ENCODE measurements at places on chromosomes 7 and 10.

DNA sequence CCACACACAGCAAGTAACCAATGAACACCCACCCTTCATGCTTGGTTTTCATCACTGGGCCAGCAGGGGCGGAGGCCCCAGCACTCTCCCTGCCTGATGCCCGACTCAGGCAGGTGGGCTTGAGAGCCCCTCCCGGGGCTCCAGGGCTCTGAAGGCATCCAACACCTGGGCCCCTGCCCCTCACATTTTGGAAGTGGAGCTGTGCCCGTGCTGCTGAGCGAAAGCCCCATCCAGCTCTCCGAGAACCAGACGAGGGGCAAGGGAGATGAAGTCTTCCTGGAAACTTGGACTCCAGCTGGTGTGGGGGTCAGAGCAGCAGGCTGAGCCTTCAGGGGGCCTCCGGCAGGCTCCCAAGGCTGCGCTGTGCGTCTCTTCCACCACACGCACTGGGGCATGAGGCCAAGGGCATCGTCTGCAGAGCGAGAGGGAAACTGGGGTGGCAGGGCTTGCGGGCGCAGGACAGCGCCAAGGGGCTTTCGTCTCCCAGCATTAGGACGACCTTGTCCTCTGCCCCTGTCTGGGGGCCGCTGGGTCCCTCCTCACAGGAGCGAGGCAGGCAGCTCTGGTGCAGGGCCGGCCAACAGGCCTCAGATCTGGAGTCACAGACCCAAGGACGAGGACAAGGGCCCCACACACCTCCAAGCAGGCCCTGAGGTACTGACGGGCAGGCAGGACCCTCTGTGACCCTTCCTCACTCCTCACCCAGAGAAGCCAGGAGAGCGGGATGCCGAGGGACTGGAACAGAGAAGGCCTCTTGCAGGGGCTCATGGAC lies 108.3 kb upstream of the FAM20C start:
- no peak for DNase-seq

- no peak for DNase-seq
These were observed 34.1 kb downstream of the EGFR start for GRCh38 chr7:55052741-55053427.

- DNase-seq = no peak
These were observed 139.5 kb upstream of the FERD3L start for GRCh38 chr7:19284596-19285300.

GRCh38 chr7:134730411-134730829 lies 49.0 kb upstream of the CALD1 start:
- no peak for DNase-seq
